ENCODE measurements at places on chromosomes 12 and 14.
A peak's percentile ranks its signal among the peaks of the same experiment; 100 is the strongest.

GRCh38 chr12:92695056-92695455 lies 7.7 kb upstream of the PLEKHG7 start:
- DNase-seq: no peak

GRCh38 chr14:56798447-56799342 lies 11.6 kb downstream of the OTX2 start:
- peak; percentile 72 for DNase-seq

- no peak for DNase-seq
These were observed 305.7 kb downstream of the GPHN start for GRCh38 chr14:66813636-66814035.

DNA sequence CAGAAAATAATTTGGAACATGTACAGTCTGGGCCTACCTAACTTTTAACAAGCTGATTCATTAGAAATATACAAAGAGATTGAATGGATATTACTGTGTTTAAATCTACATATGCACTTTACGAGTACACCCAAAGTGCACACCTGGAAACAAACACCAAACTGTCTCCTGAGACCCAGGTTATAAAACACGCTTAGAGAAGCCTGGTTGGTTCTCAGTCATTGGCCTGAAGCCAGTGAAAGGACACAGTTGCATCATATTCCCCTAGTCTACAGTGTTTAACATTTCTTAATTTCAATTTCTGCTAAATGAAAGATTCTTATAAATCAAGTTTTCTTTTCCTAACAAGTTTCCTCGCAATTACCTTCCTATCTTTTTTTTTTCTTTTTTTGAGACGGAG lies 209.5 kb downstream of the FBXL14 start:
- no peak for DNase-seq

- DNase-seq: no peak
These were observed 884.3 kb downstream of the GALC start for GRCh38 chr14:87108726-87109125.

- DNase-seq: peak; percentile 84
These were observed at the start of gene ESRRB for GRCh38 chr14:76375947-76376404. Gene ESRRB (plus strand): TSS chr14:76376137. CDS start chr14:76376402, 265 bp downstream.

DNA sequence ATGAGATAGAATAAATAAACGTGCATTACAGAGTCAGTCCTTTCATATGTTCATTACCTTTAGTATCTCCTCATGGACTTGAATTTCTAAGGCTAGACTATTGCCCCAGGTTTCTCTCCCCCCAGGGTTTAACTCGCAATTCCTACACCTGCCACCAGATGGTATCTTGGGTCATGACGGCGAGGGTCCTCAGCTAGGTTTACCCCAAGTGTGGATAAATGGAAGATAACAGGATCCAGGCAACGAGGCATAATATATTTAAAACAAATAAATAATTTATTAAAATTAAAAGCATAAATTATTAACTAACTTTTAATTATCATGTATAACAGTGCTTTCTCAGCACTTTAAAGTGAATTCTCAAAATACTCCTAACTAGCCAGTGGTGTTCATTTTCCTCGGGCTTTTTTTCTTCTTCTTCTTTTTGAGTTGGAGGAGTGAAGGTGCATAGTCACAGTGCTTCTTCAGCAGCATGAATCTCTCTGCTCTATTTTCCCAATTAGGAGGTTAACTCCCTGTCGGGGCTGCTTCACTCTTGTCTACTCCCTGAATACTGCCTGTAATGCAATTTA lies 243.5 kb upstream of the CAND1 start:
- peak; percentile 53 for DNase-seq

- DNase-seq: no peak
These were observed 814.5 kb downstream of the RPS29 start for GRCh38 chr14:48771717-48772116.

GRCh38 chr14:65019944-65020566 lies 33.4 kb downstream of the FNTB start:
- DNase-seq: peak; percentile 69

DNA sequence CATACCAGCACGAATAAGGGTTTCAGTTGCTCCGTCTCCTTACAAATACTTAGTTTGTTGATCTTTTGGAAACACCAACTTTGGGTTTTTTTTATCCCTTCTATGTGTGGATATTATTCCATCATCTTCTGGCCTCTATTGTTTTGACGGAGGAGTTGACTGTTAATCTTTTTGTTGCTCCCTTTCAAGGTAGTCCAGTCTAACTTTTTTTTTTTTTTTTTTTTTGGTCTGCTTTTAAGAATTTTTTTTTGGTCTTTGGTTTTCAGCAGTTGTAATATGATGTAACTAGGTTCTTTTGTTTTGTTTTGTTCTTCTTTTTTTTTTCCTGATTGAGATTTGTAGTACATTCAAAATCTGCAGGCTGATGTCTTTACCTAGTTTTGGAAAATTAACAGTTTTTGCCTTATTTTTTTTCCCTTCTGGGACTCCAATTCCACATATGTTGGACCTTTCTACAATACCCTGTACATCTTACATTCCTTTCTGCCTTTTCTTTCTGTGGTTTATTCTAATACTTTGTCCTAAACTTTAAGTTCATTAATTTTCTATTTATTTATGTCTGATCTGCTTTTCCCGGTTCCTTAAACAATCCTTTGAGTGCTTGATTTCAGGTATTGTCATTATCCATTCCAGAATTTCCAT lies 54.9 kb downstream of the DNAH10 start:
- peak; percentile 23 for DNase-seq

DNA sequence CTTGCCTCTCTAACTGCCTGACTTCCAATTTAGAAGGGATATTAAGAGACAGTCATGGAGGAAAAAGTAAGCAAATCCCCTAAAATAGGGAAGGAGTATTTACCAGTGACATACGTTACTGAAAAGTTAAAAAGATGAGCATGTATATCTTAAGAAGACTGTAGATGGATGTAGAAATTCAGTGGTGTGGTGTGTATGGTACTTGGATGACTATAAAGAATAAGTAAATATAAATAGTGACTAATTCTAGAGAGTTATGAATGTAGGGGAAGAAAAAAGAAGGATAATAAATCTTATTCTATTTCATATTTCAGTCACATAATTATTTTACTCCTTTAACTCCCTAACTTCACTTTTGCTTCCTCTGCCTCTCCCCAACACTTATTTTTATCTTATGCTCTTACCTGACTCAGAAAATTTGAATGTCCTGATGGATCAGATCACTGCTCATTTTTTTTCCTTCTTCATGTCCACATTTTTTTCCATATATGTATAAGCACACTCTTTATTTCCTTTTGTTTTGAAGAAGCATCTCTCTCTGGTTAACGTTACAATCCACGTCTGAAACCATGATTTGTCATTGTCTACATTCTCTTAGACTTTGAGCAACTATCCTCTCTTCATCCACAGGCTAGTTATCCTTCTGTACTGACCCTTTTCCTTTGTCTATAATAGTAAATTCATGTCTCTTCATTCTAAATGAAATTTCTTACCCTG lies 422.7 kb upstream of the SYT1 start:
- no peak for DNase-seq

GRCh38 chr14:96263347-96264199 lies 7.6 kb downstream of the BDKRB1 start:
- no peak for DNase-seq

- no peak for DNase-seq
These were observed 7.7 kb downstream of the RACGAP1 start for GRCh38 chr12:50017641-50018040.

DNA sequence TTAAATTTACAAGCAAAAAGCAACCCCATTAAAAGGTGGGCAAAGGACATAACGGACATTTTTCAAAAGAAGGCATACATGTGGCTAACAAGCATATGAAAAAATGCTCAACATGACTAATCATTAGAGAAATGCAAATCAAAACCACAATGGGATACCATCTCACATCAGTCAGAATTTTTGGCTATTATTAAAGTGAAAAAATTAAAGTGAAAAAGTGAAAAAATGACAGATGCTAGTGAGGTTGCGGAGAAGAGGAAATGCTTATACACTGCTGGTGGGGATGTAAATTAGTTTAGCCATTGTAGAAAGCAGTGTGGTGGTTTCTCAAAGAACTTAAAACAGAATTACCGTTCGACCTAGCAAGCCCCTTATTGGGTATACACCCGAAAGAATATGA lies 7.9 kb downstream of the OTOGL start:
- DNase-seq: no peak

- no peak for DNase-seq
These were observed 10.9 kb upstream of the COL2A1 start for GRCh38 chr12:48015129-48015528.

- DNase-seq: no peak
These were observed 110.2 kb downstream of the KIF21A start for GRCh38 chr12:39332661-39333175.

- peak; percentile 82 for DNase-seq
These were observed 18.8 kb downstream of the SOCS2 start for GRCh38 chr12:93591137-93591868.

DNA sequence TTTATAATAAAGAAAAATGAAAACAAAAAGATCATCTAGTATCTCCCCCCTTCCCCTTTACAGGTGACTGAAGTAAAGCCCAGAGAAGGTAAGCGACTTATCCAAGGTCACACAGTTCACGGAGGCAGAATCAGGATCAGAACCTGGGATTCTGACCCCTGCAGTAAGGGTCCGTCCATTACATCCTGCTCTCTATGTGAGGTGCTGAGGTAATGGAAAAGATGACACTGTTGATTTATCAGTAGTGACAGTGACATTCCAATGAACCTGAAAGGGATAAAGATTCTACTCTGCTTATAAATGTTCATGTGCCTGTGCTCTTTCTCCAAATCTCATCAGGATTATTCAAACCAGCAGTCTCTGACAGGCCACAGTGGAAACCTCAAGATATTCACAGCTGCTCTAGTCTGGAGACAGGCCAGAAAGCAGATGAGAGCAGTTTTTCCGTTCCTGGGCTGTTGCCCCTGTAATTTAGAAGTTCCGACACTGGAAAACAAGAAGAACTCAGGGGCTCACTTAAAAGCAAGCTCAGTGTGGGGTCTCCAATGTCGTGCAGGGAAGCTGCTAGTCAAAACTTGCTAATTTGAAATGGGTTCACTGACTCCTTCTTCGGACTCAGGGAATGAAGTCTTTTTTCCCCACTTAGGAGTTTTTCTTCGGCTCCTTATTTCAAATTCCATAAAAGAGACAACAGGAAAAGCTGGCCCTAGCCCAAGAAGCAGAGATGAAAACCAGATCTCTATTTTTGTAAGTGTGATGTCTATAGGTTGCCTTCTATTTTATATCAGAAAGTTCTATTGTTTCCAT lies 131.8 kb upstream of the EEA1 start:
- peak; percentile 91 for DNase-seq

GRCh38 chr14:92863286-92864080 lies 59.5 kb upstream of the CHGA start:
- no peak for DNase-seq

DNA sequence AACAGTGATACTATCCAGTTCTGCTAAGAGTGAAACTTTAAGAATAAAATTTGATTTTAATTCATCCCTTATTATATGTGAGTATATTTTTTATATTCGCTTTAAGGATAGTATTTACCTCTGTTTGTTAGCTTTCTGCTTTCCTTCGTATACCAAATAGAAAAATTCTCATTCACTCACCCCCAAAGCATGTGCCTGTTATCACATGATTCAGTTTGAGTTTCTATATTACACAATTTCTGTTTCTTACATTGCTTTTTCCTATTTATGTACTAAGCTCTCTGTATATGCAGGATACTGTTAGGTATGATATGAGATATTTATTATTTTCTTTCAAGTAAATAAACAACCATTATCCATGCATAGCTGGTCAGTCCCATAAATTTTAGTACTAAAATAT lies 275.2 kb downstream of the FBXL14 start:
- DNase-seq: no peak

DNA sequence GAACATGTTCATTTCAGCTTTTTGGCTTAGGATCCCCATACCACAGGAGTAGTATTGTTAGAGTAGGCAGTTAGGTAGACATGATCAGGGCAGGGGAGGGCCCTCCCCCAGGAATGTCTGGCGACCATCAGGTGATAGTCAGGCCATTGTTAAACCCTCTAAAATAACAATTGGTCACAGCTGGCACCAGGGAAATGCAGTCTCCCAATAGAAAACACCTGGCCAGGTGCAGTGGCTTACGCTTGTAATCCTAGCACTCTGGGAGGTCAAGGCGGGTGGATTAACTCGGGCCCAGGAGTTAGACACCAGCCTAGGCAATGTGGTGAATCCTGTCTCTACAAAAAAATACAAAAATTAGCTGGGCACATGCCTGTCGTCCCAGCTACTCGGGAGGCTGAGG lies 187.1 kb downstream of the MON2 start:
- no peak for DNase-seq

GRCh38 chr12:93226361-93226760 lies 151.4 kb upstream of the NUDT4 start:
- no peak for DNase-seq

DNA sequence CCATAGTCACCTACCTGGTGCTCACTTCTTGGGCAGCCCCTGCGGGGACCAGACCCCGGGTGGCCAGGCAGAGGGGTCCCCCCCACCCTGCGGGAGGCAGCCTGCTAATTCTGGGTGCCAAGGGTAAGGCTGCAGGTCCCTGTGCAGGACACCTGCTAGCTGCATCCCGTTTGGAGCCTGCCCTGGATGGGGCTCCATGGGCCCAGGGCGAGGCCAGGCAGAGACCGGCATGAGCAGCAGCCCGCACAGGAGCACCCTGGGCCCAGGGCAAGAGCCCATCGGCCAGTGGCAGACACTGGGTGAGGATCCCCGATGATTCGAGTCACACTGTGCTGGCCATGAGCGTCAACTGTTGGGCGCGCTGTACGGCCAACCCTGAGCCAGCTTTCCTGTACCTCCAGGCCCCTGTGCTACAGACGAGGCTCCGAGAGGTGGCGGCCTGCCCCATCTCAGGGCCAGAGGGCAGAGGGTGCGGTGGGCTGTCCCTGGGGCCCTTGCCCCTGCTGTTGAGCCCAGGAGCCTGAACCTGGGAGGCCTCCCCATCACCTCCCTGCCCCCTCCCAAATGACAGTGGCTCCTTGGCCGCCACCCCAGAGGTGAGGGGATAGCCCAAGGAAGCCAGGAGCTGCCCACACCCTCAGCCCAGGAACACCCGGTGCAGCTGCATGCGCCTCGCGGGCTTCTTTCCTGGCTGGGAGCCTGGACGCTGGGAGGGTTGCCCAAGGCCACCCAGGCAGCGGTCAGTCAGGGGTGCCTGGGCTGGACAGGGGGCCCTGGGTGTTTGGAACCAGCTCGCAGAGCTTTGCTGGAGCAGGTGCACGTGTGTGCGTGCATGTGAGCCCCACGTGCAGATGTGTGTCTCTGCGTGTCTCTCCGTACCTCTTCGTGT lies 47.7 kb downstream of the CYP46A1 start:
- no peak for DNase-seq

DNA sequence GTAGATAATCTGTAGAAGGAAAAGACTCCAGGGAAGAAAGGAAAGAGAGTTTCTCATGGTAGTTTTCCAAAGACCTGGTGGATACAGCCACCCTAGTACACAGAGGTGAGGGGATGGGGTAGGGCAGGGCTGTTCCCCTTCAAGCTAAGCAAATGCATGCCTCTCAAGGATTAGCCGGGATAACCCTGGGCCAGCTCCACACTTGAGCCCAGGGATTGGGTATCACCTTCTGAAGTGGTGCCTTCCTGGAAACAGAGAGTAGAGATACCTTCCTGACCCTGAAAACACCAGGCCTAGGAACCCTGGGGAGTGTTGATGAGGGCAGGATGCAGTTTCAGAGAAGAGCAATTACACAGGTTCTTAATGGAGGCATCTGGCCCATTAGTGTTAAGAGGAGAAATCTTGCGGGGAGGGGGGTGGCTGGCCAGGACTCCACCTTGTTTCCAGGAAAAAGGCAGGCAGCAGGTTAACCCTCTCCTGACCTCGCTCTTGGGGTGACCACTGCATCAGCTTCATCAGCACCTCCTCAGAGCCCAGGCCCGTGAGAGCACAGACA lies 106.9 kb upstream of the TMEM233 start:
- peak; percentile 44 for DNase-seq

All from eye (tissue), 1 donor.